ENCODE measurements at places on chromosomes 7 and 10. TPM values are rescaled to one million over a fixed set of nuclear protein-coding genes. Genes with fewer than 3 reads are reported as not detected.

FAM13C gene
- 6.8 TPM for total RNA-seq

DNA sequence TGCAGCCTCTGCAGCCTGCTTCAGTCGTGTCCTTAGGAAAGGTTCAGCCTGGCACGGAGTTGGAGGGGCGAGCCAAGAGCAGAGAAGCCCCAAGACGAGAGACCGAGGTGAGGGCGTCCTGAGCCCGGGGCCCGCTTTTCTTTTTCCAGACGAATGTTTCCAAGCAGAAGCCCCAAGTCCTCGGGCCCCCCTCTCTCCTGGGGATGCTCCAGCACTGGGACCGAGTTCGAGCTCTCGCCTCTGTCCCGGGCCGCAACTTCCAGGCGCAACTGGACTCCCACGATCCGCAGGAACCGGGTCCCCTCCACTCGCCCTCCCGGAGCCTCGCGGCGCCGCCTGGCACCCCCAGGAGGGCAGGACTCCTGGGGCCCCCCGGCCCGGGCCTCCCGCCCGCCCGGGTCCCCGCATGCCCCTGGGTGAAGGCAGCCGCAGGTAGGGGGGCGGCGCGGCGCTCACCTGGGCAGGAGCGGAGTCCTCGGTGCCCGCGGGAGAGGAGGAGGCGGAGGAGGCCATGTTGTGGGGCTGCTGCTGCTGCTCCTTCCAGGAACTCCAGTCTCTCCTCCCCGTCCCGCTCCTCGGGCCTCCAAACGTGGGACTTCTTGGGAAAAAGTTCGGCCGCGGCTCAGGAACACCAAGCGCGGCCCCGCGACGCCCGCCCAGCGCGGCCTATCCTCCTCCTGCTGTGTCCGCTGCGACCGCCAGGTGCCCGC, 45.3 kb upstream of the CDK1 start:
- peak; percentile 65 for DNase-seq

GRCh38 chr7:130377178-130377577, 3.1 kb upstream of the CPA1 start:
- no peak for DNase-seq

- DNase-seq = no peak
Measured at GRCh38 chr10:97805096-97805884, 33.5 kb upstream of the SFRP5 start.

DNA sequence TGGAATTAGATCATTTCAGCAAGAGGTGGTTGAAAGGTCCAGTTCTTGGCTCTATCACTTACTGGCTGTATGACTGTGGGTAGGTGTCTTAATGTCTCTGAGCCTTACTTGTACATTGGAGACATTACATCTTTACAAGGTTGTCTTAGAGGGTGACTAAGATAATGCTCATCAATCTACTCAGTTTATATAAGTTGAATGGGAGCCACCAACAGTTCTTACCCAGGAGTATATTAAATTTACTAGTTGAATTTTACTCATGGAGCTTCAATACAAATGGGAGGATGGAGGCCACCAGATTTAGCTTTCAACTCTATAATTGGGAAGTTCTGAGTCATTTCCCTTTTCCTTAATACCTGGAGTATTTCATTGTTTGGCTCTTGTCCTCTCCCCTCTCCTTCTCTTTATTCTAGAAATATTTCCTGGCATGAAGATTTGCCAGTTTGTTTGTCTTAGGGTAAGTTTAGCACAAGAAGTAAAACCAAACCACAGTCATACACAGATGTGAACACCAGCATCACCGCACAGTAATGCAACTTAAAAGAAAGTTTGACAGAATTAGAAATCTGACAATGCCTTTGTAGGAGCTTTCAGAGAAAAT, 222.8 kb downstream of the LRMDA start:
- no peak for DNase-seq

- no peak for DNase-seq
Measured at GRCh38 chr10:16231176-16231575, 205.6 kb upstream of the PTER start.

Data from right cardiac atrium (tissue), 5 donors.